Substantia nigra (tissue), 51 donors: ENCODE measurements at places on chromosomes 3 and 15.

DNA sequence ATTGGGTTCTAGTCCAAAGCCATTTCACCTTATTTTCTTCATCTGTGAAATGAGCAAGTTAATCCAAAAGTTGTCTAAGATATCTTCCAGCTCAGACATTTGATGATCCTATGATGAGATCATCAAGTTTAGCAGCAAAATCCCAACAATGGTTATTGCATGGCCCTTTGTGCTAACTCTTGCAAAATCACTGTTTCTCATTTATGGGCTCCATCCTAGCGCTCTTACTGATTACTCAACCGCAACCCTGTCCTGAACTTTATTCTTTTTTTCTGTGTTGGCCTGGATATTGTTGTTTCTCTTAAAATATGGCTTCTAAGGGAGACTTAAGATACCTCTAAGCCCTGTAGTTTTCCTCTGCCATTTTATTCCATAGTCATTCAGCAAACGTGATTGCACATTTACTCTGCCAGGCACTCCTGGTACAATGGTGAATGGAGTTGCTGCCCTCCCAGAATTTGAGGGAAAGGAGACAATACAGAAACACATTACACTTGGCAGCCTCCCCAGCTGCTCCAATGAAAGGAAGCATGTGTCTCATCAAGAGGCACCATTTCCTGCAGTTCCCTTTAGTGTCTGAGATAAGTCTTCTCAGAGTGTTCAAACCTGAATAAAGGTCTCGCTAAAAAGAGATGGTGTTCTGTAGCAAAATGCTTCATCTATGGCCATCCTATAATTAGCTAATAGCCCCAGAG lies 4.4 kb downstream of the GXYLT2 start:
- peak; percentile 40 for DNase-seq

GRCh38 chr15:78209646-78210348 lies 24.6 kb downstream of the ACSBG1 start:
- DNase-seq, result no peak

DNA sequence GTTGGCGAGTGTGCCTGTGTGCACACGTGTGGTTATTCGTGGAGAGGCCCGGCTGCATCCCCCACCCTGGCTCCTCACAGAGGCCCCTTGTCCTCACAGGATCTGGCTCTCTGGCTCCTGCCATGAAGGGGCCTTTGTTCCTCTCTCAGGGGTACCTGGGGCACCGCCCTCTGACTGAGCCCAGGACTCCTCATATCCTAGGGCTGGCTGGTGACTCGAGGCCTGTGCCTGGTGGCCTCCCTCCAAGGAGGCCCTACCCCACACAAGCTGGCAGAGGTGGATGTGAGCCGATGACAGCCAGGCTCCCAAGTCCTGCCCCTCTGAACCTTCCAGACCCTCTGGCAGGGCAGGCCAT lies 10.0 kb downstream of the PRKCD start:
- DNase-seq, result no peak

DNA sequence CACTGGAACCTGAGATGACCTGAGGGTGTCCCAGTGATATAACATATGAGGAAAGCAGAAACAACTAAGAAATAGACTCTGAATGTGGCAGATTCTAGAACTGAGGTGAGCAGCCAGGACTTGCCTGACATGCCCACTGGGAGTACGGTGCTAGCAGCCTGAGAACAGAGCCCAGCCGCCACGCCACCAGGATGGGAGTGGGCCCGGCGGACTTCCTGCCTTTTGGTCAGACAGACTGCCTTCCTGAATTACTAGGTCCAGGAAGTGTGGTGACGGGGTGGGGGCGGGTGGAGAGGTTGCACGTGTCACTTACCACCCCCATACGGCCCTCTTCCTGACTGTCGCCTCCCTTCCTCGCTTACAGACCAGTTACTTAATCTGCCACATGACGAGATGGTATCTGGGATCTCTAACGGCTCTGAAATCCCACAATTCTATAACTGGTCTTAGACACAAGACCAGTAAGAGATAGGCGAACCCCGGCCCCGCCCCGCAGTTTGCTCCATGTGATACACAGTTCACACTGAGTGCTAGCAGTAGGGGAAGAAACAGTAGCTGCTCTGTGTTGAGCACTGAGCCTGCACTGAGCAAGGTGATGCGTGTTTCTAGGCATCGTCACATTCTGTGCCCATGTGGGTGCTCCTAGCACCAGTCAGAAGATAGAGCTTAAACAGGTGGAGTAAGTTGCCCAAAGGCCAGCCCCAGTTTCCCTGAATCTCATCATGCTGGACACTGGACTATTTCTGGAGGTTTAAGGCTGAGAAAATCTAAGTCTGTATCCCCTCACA lies 95.7 kb downstream of the CPN2 start:
- DNase-seq, result no peak

DNA sequence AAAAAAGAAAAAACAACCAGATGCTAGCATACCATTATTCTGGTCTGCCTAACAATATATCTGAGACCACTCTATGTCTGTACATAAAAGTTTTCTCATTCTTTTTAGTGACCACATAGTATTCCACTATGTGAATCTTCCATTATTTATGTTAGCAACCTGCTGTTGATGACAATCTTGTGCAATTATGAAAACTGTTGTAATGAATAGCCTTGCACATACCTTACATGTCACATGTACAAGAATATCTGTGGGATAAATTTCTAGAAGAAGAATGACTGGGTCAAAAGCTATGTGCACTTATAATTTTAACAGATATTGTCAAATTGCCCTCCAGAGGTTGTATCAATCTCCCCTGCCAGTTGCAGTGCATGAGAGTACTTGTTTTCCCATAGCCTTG lies 62.5 kb downstream of the ARHGAP31 start:
- DNase-seq, result no peak

DNA sequence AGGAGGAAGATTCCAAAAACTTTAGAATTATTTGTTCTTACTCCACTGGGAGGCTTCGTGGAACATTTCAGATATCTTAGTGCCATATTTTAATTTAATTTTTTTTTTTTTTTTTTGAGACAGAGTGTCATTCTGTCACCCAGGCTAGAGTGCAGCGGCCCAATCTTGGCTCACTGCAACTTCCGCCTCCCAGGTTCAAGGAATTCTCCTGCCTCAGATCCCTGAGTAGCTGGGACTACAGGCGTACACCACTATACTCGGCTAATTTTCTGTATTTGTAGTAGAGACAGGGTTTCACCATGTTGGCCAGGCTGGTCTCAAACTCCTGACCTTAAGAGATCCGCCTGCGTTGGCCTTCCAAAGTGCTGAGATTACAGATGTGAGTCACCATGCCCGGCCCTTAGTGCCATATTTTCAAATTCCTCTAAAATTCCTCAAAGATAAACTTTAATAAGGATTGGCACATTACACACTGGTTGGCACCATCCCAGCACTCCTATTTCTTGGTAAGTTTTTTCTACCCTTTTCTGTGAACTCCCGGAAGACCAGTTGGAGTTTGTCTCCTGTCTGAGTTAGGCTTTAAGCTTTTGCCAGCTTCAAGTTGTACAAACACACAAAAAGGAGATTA lies 693.7 kb downstream of the MCTP2 start:
- no peak for DNase-seq

- DNase-seq, result no peak
These were observed 13.3 kb downstream of the EBLN2 start for GRCh38 chr3:73074781-73075180.
